ENCODE measurements at places on chromosomes 1 and 21. TPM values are rescaled to one million over a fixed set of nuclear protein-coding genes. Genes with fewer than 3 reads are reported as not detected.

Gene LCE2A
- 0.20 TPM for polyA plus RNA-seq

Gene TSPAN1
- polyA plus RNA-seq: 144 TPM

Gene DENND2C
- 2.6 TPM for polyA plus RNA-seq

Gene TMEM125
- 1.8 TPM for polyA plus RNA-seq

Gene COL9A2
- 26.6 TPM for polyA plus RNA-seq

Gene CCDC185
- polyA plus RNA-seq: not detected

Gene PTPRU
- polyA plus RNA-seq: 8.6 TPM

Gene RNU1-4
- not detected for polyA plus RNA-seq

Gene ANKRD34A
- 1.2 TPM for polyA plus RNA-seq

Gene HP1BP3
- 34.0 TPM for polyA plus RNA-seq

Gene NBPF6
- polyA plus RNA-seq: not detected

Gene IFNLR1
- polyA plus RNA-seq: 6.1 TPM

Gene NEK7
- 9.2 TPM for polyA plus RNA-seq

Gene SLAMF9
- polyA plus RNA-seq: 0.72 TPM

Gene SRP9
- 259 TPM for polyA plus RNA-seq

Gene ACKR1
- polyA plus RNA-seq: not detected

Gene NT5C1A
- not detected for polyA plus RNA-seq

Gene CA6
- not detected for polyA plus RNA-seq

Gene HUNK
- polyA plus RNA-seq: 0.06 TPM

Gene TSPAN2
- 0.17 TPM for polyA plus RNA-seq

Gene ADGRL4
- not detected for polyA plus RNA-seq

Gene GJA4
- 0.10 TPM for polyA plus RNA-seq

Gene NID1
- 3.4 TPM for polyA plus RNA-seq

Gene OXCT2
- polyA plus RNA-seq: 0.26 TPM

Gene AADACL4
- polyA plus RNA-seq: not detected

Gene KCNAB2
- 1.8 TPM for polyA plus RNA-seq

Gene SYPL2
- not detected for polyA plus RNA-seq

Gene METTL18
- 5.8 TPM for polyA plus RNA-seq

Gene SLC25A34
- 0.25 TPM for polyA plus RNA-seq

Gene TNFRSF1B
- polyA plus RNA-seq: 0.03 TPM

Gene MIB2
- 70.1 TPM for polyA plus RNA-seq

Gene NEK2
- 16.1 TPM for polyA plus RNA-seq

Gene C1orf167
- not detected for polyA plus RNA-seq

Gene CACNA1S
- not detected for polyA plus RNA-seq

Gene MTMR11
- 8.4 TPM for polyA plus RNA-seq

Gene GBP4
- polyA plus RNA-seq: 0.01 TPM

Gene SYCP1
- polyA plus RNA-seq: not detected

Gene SIPA1L2
- polyA plus RNA-seq: 0.26 TPM

Gene NCF2
- 1.7 TPM for polyA plus RNA-seq

Gene FAM72C
- 5.4 TPM for polyA plus RNA-seq
